ENCODE measurements at places on chromosomes 7 and 10. TPM values are rescaled to one million over a fixed set of nuclear protein-coding genes. Genes with fewer than 3 reads are reported as not detected.

HPS1 gene
- 44.0 TPM for total RNA-seq

EPHA1 gene
- 133 TPM for total RNA-seq

KIAA1549 gene
- total RNA-seq: 17.6 TPM

POLR2J2 gene
- total RNA-seq: 7.9 TPM

EN2 gene
- not detected for total RNA-seq

MACC1 gene
- 17.1 TPM for total RNA-seq

HOXA10 gene
- not detected for total RNA-seq

- no peak for DNase-seq
Observed at GRCh38 chr7:15130666-15131541, 228.4 kb upstream of the DGKB start.

- DNase-seq: no peak
Observed at GRCh38 chr10:59711871-59712494, 2.3 kb upstream of the SLC16A9 start.

- no peak for DNase-seq
Observed at GRCh38 chr10:96638120-96638519, 51.3 kb upstream of the TM9SF3 start.

DNA sequence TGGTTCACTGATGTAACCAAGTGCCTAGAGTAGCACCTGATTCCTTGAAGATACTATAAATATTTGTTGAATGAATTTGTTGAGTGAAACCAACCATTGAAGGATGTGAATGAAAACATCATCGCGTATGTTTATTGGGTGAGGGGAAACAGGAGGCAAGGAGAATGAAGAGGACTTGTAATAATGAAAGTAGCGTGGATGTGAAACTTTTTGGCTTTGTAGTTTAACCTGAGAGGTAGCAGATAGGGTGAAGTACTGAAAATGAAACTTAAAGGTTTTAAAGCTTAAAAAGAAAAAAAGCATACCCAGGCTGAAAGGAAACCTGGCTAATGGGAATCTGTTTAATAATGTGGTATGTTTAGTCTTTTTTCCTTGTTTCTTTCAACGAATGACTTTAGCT, 5.2 kb downstream of the CCNY start:
- no peak for DNase-seq

DNA sequence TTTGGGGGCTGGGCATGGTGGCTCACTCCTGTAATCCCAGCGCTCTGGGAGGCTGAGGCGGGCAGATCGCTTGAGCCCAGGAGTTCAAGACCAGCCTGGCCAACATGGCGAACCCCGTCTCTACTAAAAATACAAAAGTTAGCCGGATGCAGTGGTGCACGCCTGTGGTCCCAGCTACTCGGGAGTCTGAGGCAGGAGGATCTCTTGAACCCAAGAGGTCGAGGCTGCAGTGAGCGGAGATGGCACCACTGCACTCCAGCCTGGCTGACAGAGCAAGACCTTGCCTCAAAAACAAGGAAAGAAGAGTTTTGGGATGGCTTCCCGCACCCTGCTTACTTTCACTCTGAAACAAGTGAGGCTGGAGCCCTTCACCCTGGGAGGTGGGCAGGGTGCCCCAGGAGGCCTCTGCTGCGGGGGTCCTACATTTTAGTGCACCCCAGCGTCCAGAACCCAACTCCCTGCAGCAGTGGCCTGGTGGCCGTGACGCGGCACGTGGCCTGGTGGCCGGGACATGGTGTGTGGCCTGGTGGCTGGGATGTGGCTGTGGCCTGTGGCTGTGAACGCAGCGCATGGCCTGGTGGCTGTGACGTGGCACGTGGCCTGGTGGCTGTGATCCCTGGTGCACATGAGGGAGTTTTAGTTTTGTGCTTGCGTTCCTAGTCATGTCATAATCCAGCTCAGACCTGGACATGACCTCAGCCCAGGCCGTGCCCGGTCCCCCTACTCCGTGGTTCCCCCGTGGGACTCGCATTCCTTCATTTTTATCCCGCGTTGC, 9.3 kb downstream of the KNDC1 start:
- DNase-seq: peak; percentile 41

GRCh38 chr10:132520177-132520811, 17.3 kb upstream of the INPP5A start:
- DNase-seq: no peak

- no peak for DNase-seq
Observed at GRCh38 chr7:101824440-101824839, 7.0 kb downstream of the CUX1 start.

GRCh38 chr10:32139223-32140073, 83.2 kb upstream of the KIF5B start:
- DNase-seq: peak; percentile 79

- DNase-seq: no peak
Observed at GRCh38 chr10:4034907-4035598, 250.0 kb upstream of the KLF6 start.

DNA sequence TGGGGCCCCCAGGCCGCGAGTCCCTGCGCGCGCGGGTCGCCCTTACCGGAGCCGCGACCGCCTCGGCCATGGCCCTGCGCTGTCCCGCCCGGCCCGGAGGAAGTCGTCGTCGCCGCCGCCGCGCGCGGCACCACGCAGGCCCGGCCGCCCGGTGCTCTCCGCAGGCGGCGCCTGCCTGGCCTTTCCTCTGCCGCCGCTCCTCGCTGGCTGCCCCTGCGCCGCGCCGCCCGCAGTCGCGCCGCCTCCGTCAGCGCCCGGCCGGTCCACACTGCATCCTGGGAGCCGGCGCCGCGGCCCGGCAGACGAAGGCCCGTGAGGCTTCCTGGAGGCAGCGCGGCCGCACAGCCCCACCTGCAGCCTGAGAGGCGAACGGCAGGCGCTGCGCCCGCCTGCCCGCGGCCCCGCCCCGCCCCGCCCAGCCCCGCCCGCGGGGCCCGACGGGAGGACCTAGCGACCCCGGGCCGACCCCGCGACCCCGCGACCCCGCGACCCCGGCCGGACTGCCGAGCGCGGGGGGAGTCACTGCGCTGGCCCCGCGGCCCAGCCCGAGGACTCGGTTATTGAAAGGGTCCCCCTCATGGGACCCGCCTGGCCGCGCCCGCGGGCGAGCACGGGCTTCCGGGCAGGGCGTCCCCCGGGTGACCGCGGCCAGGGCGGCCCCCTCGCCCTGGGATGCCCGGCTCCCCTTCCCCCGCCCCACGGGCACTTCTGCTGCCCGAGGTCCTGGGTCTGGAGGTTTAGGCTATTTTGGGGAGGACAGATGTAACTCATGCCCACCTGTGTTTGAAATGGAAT, at the start of gene ZNF746:
ZNF746 (minus strand) TSS at position 343 of the 795 bp plus-strand sequence; CDS start at position 70, 273 bp downstream.
- DNase-seq: peak; percentile 33

DNA sequence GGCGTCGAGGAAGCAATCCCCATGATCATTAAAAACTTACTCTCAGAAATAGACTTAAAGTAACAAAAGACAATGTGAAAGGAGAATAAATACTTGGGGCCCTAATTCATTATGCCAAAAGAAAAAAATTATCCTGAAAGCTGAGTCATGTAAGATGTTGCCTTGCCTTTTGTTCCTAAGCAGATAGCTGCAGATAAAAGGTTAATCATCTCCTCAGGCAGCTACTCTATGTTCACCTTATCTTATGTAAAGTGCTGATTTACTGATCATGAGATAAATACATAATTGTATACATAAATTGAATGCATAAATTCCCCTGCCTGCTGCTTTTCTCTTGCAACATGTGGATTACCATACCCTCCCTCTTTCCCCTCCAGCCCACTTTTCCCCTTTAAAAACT, 28.1 kb upstream of the CREB3L2 start:
- DNase-seq: no peak

DNA sequence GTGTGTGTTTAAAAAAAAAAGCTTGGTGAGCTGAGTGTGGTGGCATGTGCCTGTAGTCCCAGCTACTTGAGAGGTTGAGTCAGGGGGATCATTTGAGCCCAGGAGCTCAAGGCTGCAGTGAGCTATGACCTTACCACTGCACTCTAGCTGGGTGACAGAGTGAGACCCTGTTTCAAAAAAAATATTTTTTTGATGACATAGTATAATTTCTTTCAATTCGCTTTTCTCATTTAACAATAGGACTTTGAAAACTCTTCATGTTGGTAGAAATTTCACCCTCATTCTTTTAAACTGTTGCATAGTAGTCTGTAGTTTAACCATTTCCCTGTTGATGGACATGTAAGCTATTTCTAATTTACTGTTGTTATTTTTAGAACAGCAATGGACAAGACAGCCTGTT, 55.7 kb upstream of the EXOC6 start:
- no peak for DNase-seq

GRCh38 chr10:124516181-124516580, 54.6 kb downstream of the LHPP start:
- no peak for DNase-seq

DNA sequence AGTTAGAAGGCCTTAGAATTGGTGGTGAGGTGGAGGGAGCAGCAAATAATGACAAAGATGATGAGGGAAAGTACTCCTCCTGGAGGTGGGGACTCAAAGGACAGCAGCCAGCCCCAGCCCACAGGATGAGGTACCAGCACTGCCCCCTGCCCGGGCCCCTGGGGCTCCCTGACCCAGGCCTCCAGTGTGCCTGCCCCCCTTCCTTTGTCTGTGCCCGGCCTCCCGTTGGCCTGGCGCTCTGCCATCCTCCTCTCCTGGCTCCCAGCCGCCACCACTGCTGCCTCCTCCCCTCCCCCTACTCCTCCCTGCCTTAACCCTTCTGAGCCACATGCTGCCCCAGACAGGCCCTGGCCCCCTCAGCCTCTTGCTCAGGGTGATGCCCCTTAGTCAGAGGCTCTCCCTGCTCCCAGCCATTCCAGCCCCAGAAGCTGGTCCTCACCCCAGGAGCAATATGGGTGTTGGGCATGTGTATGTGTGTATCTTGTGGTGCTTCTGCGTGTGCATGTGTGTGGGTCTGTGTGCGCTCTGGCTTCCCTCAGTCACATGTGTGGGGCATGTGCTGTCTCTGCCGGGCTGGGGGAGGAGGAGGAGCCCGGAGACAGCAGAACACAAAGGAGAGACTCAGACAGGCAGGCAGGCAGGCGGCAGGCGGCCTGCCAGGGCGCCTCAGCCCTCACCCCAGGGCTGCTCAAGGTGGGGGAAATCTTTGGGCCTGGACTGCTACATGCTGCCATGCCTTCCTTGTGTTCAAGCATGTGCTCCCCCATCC, 2.6 kb downstream of the LDB1 start:
- DNase-seq: peak; percentile 73

- DNase-seq: no peak
Observed at GRCh38 chr7:1029637-1030443, 14.5 kb upstream of the GPR146 start.

DNA sequence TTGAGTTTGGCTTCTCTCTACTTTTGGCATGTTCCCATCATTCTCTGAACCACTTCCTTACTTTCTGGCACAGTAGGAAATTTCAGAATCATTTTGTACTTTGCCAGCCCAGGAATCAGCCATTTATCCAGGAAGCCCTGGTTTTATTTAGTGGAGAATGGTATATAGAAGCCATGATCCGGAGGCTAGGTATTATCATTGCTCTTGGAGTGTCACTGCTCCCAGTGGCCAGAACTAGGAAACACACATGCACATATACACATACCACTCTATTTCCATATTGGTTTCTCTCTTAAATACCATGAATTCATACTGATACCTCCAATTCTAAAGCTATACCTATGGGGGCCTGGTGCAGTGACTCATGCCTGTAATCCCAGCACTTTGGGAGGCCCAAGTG, 36.3 kb downstream of the SUFU start:
- no peak for DNase-seq

DNA sequence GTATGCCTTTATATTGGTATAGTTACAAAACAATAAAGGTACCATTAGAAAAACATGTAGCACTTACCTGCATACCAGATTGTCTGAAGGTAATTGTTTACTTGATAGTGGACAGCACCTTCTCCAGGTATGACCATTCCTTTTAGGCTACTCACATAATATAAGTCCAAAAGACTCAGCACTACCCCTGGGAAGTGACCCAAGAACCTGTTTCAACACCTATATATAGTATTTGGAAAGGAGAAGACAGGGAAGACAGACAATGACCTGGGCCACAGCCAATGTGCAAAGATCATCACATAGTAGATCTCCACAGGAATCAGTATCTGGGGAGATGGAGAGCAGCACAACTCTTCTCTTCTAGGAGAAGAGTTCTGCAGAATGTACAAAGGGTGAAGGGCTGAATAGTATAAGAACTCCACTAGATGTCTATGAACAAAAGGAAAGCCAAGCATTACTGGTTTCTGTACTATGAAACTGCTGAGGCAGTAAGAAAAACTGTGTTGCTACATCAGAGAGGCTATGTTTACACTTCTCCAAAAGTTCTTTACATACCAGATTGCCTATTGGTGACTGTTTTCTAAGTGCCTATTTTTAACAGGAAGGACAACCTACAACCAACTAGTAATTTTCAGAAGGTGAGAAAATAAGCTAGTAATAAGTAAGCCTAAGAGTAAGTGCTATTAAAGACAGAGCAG, 159.2 kb downstream of the BTAF1 start:
- no peak for DNase-seq

DNA sequence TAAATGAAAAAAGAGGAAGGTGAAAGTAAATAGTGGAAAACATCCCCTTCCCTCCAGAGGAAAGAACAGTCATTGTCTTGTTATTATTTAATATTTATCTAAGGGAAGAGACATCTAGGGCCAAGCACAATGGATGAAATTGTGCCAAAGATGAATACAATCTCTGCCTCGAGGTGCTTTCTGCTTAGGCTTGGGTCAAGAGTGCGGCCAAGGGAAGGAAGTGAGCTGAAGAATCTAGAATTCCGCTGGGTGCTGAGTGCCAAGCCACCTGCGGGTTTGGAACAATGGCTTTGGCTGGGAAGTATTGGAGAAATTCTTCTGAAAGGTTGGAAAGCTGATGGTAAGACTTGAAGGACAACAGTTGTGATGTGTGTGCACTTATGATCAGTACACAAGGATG, 531.3 kb upstream of the FZD8 start:
- DNase-seq: no peak

DNA sequence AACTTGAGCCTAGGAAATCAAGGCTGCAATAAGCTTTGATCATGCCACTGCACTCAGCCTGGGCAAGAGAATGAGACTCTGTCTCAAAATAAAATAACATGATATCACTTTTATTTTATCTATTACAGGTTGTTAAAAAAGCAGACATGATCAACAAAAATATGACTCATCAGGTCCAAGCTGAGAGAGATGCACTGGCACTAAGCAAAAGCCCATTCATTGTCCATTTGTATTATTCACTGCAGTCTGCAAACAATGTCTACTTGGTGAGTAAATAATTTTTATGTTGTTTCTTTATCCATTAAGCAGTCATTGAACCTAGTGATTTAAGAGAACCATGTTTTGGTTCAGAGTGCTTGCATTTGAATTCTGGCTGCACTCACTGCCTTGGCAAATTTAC, 3.3 kb downstream of the MASTL start:
- DNase-seq: no peak

GRCh38 chr10:6583447-6583846, 3.4 kb upstream of the PRKCQ start:
- no peak for DNase-seq

GRCh38 chr7:125605241-125605640, 675.6 kb upstream of the POT1 start:
- DNase-seq: no peak
